Stimulated activated CD4-positive, alpha-beta T cell treated with anti-CD3 and anti-CD28 coated beads, Interleukin-2, amount 100 ng/mL, for 48 hours (primary cell): ENCODE measurements at places on chromosomes 12 and 14.

DNA sequence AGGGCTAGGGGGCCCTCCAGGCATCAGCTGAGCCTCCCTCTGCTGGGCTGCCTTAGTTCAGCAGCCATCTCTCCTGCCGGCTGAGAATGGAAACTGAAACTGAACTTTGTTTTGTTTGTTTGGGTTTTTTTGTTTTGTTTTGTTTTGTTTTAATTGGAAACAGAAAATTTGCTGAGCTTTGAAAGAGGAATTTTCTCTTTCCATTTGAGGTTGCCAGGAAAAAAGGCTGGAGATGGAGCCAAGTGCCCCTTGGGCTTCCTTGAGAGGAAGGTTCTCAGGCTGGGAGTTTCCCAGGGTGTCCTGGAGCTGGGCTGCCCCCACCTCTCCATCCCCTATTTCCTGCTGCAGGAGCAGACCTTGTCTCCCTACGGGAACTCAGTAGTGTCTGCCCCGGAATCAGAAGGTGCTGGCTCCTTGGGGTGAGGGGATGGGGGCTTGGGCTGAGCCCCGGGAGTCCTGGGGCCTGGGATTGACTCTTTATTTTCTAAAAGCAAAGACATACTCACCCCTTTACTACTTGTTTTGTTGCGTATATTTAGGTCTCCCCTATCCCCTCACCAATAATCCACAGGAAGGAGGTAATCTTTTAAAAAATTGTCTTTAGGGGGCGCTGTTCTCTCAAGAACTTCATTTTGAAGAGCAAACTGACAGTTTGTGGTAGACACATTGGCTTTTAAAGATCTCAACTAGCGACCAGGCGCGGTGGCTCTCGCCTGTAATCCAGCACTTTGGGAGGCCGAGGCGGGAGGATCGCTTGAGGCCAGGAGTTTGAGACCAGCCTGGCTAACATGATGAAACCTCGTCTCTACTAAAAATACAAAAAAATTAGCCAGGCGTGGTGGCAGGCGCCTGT lies 21.3 kb upstream of the OASL start:
- DNase-seq = no peak

GRCh38 chr12:120866108-120866507 lies 38.0 kb downstream of the SPPL3 start:
- DNase-seq = no peak

DNA sequence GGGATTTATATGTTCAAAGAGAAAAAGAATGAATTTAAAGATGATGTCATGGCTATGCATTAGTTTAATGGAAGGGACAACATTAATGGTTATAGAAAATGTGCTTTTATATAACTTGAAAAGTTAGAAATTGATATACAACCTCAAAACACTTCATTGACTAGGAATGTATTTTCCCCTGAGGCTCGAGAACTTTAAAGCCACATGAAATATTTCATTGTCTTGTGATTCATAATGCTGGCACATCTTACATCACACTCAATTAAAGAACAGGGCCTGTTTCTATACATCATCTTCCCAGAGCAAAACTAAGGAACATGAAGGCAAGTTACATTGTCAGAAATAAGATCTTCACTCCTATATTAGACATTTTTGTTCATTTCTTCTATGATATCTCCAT lies 35.2 kb upstream of the PAWR start:
- no peak for DNase-seq

DNA sequence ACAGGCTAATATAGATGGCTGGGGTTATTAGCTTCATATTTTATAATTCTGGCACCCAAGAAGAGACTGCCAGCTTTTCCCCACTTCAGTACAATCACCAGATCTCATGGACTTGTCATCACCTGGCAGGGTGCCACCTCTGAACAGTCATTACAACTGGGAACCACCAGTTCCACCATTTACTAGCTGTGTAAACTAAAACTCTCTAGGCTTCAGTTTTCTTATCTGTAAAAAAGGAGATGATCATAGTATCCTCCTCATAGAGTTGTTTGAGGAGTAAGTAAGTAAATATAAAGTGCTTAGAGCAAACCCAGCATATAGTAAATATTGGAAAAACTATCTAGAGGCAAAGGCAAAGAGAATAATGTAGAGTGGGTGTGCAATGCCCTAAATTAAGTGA lies 19.3 kb downstream of the CPNE8 start:
- no peak for DNase-seq
